Stimulated activated CD8-positive, alpha-beta memory T cell treated with anti-CD3 and anti-CD28 coated beads, Interleukin-4, amount 100 ng/mL, for 24 hours (primary cell): ENCODE measurements at places on chromosomes 5 and 9.

DNA sequence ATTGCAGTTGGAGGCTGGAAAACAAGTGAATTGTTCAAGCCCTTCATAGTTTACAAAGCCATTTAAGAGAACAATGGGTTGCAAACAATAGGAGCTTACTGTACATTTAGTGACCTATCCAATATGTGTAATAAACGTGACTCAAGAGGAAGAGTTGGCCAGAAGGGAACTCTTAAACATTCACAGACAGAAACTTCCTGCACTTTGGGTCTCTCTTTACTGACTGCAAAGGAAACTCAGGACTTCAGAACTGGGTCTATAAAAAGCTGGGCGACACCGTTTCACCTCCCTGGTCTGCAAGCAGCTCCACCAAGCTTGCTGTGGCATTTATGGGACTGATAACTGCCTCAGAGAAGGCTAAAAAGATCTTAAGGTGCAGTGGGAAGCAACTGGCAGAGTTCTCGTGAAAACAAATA lies 48.7 kb upstream of the SPATA31D4 start:
- no peak for DNase-seq

GRCh38 chr9:105204416-105204815 lies 40.0 kb upstream of the SLC44A1 start:
- no peak for DNase-seq

- DNase-seq, result no peak
Observed at GRCh38 chr5:95080441-95080840, 204.5 kb downstream of the MCTP1 start.

GRCh38 chr5:27318701-27319100 lies 280.3 kb upstream of the CDH9 start:
- no peak for DNase-seq

- no peak for DNase-seq
Observed at GRCh38 chr9:106891286-106891685, 28.3 kb downstream of the ZNF462 start.

GRCh38 chr9:130333041-130333711 lies 67.6 kb downstream of the HMCN2 start:
- no peak for DNase-seq

DNA sequence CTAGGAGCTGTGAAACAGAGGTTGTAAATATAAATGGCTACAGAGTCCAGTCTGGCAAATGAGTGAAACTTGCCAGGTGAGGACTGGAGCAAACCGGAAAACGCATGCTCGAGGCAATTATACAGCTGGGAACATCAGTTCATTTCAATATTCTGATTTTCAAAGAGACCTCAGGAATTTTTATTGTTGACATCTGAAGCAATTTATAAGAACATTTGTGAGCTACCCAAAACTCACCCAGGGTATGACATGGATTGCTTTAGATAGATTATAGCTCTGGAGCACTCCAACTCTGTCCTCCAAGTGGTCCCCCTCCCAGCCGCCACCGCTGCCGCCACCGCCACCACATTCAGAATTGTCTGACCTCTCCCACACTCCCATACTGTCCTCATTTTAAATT lies 84.6 kb upstream of the GRAMD2B start:
- DNase-seq, result no peak

GRCh38 chr5:111737716-111738115 lies 19.3 kb downstream of the NREP start:
- DNase-seq, result no peak

- no peak for DNase-seq
Observed at GRCh38 chr5:148085977-148086705, 22.4 kb downstream of the SPINK5 start.

DNA sequence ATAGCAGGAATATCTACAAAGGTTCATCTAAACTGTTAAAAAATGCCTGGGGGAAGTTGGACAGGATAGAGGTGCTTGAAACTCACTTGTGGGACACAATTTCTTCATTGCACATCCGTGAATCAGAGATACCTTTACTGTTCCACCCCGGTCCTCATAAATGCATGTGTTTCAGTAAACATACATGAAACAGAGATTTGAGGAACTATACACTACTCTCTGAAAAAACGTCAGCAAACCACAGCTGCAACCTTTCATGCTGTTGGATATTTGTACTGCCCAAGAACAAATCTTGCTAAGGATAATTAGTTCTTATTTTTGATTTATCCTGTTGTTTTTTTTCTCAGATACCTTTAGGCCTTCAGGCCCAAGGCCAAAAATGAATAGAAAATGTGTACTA lies 337.3 kb downstream of the KDM4C start:
- DNase-seq, result no peak

DNA sequence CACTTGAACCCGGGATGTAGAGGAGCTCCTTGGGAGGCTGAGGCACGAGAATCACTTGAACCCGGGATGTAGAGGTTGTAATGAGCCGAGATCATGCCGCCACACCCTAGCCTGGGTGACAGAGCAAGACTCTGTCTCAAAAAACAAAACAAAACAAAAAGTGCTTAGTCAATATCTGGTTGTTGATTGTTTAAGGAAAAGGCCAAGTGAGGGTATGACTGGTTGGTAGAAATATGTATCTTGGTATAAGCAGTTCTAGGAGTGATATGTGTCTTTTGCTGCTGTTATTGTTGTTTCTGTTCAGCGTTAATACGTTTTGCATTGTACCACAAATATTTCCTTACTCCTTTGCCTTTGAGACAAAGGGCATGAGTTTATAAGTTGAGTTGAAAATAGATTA lies 210.7 kb upstream of the DMRT1 start:
- DNase-seq, result no peak

GRCh38 chr9:126055381-126055985 lies 271.1 kb upstream of the MVB12B start:
- DNase-seq, result no peak

- DNase-seq, result no peak
Observed at GRCh38 chr5:136772491-136772890, 407.1 kb upstream of the TRPC7 start.

GRCh38 chr5:162948677-162949076 lies 488.7 kb upstream of the CCNG1 start:
- DNase-seq, result no peak

DNA sequence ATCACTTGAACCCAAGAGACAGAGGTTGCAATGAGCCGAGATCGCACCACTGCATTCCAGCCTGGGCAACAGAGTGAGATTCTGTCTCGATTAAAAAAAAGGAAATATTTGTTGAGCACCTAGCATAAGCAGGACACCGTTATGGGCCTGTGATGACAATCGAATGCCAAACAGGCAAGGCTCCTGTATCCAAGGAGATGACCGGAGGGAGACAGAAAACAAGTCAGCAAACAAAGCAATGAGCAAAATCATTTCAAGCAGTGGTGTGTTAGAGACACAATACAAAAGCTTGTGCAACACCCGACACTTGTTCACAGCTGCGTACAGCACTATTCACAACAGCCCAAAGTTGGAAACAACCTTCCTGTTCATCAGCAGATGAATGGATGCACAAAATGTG lies 87.1 kb upstream of the CPEB4 start:
- no peak for DNase-seq

- DNase-seq, result no peak
Observed at GRCh38 chr5:111722140-111722539, 34.9 kb downstream of the NREP start.

- no peak for DNase-seq
Observed at GRCh38 chr5:87398981-87399614, 13.6 kb downstream of the CCNH start.

- DNase-seq, result no peak
Observed at GRCh38 chr5:96876292-96876850, at the start of gene ERAP2. Gene ERAP2, plus strand, starts transcription at chr5:96876500. Its CDS starts 3,186 bp downstream, at chr5:96879686.

GRCh38 chr9:72590824-72591223 lies 69.4 kb downstream of the TMC1 start:
- DNase-seq, result no peak

DNA sequence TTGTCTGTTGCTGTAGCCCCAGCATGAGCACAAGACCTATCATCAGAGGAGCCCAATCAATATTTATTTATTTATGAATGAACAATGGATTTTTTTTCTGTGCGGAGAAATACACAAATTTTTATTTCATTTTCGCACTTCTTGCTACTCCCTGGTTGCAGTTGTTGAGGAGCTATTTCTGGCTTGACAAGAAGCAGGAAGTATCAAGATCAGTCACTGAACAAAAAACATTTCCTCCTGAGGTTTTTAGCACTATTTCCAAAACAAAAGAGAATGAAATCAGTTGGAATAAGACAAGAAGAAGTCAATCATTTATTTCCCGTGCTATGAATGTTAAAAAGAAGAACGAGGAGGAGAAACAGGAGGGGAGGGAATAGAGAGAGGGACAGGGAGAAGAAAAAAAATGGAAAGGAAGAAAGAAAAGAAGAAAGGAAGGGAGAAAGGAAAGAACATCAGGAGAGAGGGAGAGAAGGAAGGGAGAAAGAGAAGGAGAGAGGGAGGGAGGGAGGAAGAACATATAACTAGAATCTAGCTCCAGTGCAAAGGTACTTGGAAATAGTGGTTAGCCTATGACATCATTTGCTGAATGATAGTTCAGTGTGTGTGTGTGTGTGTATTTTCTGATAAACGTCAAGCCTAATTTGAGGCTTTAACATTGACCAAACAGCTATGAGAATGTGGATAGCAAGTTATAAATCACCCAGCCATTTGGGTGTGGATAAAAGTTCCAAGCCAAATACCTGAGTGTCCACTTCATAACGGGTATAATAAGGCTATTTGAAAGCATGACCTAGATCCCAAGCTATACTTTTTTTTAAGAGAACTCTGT lies 586.0 kb downstream of the EBF1 start:
- no peak for DNase-seq
